ENCODE measurements at places on chromosomes 3 and 15. TPM values are rescaled to one million over a fixed set of nuclear protein-coding genes. Genes with fewer than 3 reads are reported as not detected.

GRCh38 chr15:25712192-25712960 is 150.8 kb downstream of the ATP10A start:
- H3K36me3 ChIP-seq = no peaks in the 10 kb centered on the region
- no peak overlapping the region for H3K4me3 ChIP-seq
- DNase-seq = no peak
- no peak overlapping the region for H3K27ac ChIP-seq

- H3K4me1 ChIP-seq = no peaks in the 10 kb centered on the region
- H3K27ac ChIP-seq = no peak overlapping the region
- H3K36me3 ChIP-seq = no peaks in the 10 kb centered on the region
Observed at GRCh38 chr3:51739110-51739509, 32.2 kb downstream of the GRM2 start.

DNA sequence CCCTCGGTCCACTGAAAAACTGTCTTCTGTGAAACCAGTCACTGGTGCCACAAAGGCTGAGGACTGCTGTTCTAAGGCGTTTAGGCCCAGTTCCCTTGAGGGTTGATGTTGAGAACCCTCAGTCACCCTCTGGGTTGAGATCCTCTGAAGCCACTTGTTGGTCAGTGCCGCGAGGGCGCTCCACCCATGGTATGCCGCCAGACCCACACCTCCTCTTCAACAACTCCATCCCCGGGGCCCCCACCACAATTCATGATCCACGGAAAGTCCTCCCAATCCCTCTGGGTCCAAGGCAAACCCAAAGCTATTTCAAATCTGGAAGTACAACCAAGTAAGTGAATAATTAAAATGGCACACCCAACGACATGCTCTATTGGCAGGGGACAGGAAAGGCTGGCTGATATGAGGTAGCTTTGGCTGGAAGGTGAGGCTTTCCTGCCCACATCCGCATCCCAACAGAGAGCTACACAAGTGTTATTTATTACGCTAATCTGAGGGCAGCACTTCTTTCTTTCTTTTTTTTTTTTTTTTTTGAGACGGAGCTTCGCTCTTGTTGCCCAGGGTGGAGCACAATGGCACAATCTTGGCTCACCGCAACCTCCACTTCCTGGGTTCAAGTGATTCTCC is 58.1 kb downstream of the XXYLT1 start:
- no peak for DNase-seq
- peaks cover 9% of the 10 kb centered on the region for H3K4me1 ChIP-seq
- no peaks in the 10 kb centered on the region for H3K27me3 ChIP-seq
- no peaks in the 10 kb centered on the region for H3K36me3 ChIP-seq

- H3K4me3 ChIP-seq = no peak overlapping the region
- no peaks in the 10 kb centered on the region for H3K27me3 ChIP-seq
- H3K36me3 ChIP-seq = no peaks in the 10 kb centered on the region
- H3K27ac ChIP-seq = no peak overlapping the region
- no peaks in the 10 kb centered on the region for H3K4me1 ChIP-seq
Observed at GRCh38 chr3:7285505-7285904, 424.6 kb downstream of the GRM7 start.

GRCh38 chr3:149967086-149967685 is 3.5 kb downstream of the PFN2 start:
- H3K4me3 ChIP-seq = peak overlapping the region; percentile 80
- peaks cover 82% of the 10 kb centered on the region for H3K36me3 ChIP-seq
- H3K27me3 ChIP-seq = no peaks in the 10 kb centered on the region
- H3K4me1 ChIP-seq = peaks cover 49% of the 10 kb centered on the region

DNA sequence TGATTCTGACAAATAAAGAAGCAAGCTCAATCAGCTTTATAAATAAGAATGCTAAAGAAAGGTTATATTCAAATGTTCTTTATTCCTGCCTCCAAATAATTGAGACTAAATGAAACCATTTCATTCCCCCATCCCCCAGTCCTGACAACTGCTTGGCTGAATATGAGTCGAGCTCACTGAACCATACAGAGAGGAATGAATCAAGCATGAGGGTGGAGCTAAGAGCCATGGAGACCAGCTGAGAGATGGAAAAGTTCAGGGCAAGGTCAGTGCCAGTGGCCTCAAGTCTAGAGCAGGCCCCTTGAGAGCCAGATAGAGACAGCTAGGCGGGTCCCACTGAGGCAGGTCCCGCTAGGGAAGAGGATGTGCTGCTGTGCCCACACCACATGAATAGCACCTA is 188.7 kb upstream of the EIF1B start:
- peak; percentile 16 for DNase-seq
- H3K36me3 ChIP-seq = peaks cover 18% of the 10 kb centered on the region
- H3K4me1 ChIP-seq = peaks cover 55% of the 10 kb centered on the region

DNA sequence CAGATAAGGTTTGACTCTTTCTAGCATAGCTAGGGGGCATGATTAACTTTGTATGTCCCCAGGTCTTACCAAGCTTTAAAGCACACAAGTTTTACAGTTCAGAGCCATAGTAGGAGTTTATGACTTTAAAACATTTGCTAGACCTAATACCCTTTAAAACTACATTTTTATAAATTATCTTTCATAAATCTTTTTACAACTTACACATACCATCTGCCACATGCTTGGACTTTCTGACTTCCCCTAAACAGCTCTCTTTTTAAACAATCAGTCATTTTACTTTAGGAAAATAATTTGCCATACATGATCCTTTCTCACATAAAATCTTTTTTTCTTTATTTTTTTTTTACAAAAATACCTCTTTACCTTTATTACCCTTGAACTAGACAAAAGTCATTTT is 735.3 kb upstream of the CADM2 start:
- H3K27ac ChIP-seq = no peak overlapping the region
- no peak for DNase-seq
- H3K27me3 ChIP-seq = no peaks in the 10 kb centered on the region
- no peaks in the 10 kb centered on the region for H3K4me1 ChIP-seq

GRCh38 chr15:94610069-94610468 is 378.7 kb downstream of the MCTP2 start:
- H3K4me3 ChIP-seq = no peak overlapping the region
- H3K4me1 ChIP-seq = no peaks in the 10 kb centered on the region
- H3K36me3 ChIP-seq = no peaks in the 10 kb centered on the region
- no peak for DNase-seq
- no peak overlapping the region for H3K27ac ChIP-seq

- peaks cover 21% of the 10 kb centered on the region for H3K27me3 ChIP-seq
- H3K4me1 ChIP-seq = no peaks in the 10 kb centered on the region
- no peak overlapping the region for H3K27ac ChIP-seq
- no peak overlapping the region for H3K4me3 ChIP-seq
- no peak for DNase-seq
Observed at GRCh38 chr15:81942655-81943195, 103.1 kb downstream of the MEX3B start.

GRCh38 chr3:192170659-192171058 is 556.7 kb downstream of the FGF12 start:
- H3K36me3 ChIP-seq = no peaks in the 10 kb centered on the region
- no peaks in the 10 kb centered on the region for H3K27me3 ChIP-seq
- no peak for DNase-seq
- no peak overlapping the region for H3K4me3 ChIP-seq

DNA sequence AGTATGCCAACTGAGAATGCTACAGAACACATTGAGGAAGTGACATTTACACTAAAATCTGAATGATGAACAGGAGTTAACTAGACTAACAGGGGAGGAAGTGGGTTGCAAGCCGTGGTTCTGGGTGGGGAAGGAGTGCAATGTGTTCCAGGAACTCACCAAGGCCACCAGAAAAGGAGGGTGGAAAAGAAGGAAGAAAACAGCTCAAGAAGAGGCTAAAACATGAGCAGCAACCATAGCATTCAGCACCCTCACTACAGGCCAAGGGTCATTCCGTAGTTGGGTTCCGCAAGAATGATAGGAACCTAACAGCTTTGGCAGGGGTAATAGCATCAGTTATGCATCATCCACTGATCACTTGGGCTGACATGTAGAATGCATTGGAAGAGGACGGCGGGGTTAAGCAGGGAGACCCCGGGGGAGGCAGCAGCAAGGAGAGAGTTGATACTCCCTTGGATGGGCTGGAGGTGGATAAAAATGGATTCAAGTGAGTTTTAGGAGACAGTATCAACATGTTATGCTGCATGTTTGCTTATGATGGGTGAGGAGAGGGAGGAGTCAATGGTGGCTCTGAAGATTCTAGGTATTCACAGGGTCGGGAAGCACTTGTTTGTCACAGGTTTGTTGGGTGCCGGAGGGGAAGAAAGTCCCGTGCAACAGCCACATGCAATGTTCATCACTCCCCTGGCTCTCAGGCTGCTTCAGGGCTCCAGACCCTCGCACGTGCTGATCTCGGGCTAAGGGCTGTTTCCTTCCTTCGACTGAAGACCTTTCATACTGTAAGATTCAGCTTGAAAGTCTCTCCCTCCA is 53.2 kb downstream of the LIPC start:
- H3K36me3 ChIP-seq = no peaks in the 10 kb centered on the region
- H3K27me3 ChIP-seq = no peaks in the 10 kb centered on the region
- no peak for DNase-seq
- peak overlapping the region; percentile 2 for H3K27ac ChIP-seq

Gene CELSR3
- total RNA-seq = 28.5 TPM

Gene GASK1A
- total RNA-seq = 1.6 TPM
